Occipital lobe (tissue), 3 donors: ENCODE measurements at places on chromosomes 3 and 15. TPM values are rescaled to one million over a fixed set of nuclear protein-coding genes. Genes with fewer than 3 reads are reported as not detected.

SOX2 gene
- 78.0 TPM for total RNA-seq

MUSTN1 gene
- total RNA-seq: not detected

RBP2 gene
- not detected for total RNA-seq

PEX5L gene
- total RNA-seq: 49.6 TPM

ZNF385D gene
- total RNA-seq: 14.0 TPM

LMCD1 gene
- total RNA-seq: 2.2 TPM

MEF2A gene
- total RNA-seq: 46.5 TPM

STARD9 gene
- 5.1 TPM for total RNA-seq

TMEM158 gene
- total RNA-seq: 23.4 TPM

GPX1 gene
- 57.6 TPM for total RNA-seq

MST1 gene
- 7.5 TPM for total RNA-seq

MAPKBP1 gene
- total RNA-seq: 32.4 TPM

CCNL1 gene
- total RNA-seq: 104 TPM

IGSF11 gene
- 11.9 TPM for total RNA-seq

TTLL13 gene
- total RNA-seq: 0.31 TPM

OR5H2 gene
- not detected for total RNA-seq

P2RY1 gene
- total RNA-seq: 9.5 TPM

ITIH3 gene
- 0.16 TPM for total RNA-seq

KNG1 gene
- total RNA-seq: not detected

UBE2E2 gene
- total RNA-seq: 40.2 TPM

SPG21 gene
- 49.0 TPM for total RNA-seq

CHL1 gene
- total RNA-seq: 954 TPM

TNFSF10 gene
- 4.7 TPM for total RNA-seq

CCR3 gene
- total RNA-seq: not detected

CATSPER2 gene
- 4.2 TPM for total RNA-seq

CELF6 gene
- total RNA-seq: 6.7 TPM

GPR87 gene
- not detected for total RNA-seq

ST3GAL6 gene
- 35.6 TPM for total RNA-seq

CEP19 gene
- total RNA-seq: 8.0 TPM

GPR149 gene
- 0.16 TPM for total RNA-seq

TUSC7 gene
- total RNA-seq: not detected

LRRC31 gene
- total RNA-seq: not detected

TMEM212 gene
- not detected for total RNA-seq

GOLGA6A gene
- total RNA-seq: not detected

PLS1 gene
- 3.1 TPM for total RNA-seq

PCSK6 gene
- 15.4 TPM for total RNA-seq

MCCC1 gene
- 37.1 TPM for total RNA-seq

TP63 gene
- total RNA-seq: 0.16 TPM

SAXO2 gene
- 4.1 TPM for total RNA-seq

IL17RD gene
- 38.1 TPM for total RNA-seq

PPM1L gene
- 90.3 TPM for total RNA-seq

SMCO1 gene
- not detected for total RNA-seq

CCDC13 gene
- total RNA-seq: 3.6 TPM

TRPM7 gene
- 59.9 TPM for total RNA-seq

IL5RA gene
- 0.78 TPM for total RNA-seq

CCDC80 gene
- 5.1 TPM for total RNA-seq
